ENCODE measurements at places on chromosomes 7 and 10.

GRCh38 chr10:12981570-12981969 is 19.9 kb downstream of the CCDC3 start:
- DNase-seq, result no peak

DNA sequence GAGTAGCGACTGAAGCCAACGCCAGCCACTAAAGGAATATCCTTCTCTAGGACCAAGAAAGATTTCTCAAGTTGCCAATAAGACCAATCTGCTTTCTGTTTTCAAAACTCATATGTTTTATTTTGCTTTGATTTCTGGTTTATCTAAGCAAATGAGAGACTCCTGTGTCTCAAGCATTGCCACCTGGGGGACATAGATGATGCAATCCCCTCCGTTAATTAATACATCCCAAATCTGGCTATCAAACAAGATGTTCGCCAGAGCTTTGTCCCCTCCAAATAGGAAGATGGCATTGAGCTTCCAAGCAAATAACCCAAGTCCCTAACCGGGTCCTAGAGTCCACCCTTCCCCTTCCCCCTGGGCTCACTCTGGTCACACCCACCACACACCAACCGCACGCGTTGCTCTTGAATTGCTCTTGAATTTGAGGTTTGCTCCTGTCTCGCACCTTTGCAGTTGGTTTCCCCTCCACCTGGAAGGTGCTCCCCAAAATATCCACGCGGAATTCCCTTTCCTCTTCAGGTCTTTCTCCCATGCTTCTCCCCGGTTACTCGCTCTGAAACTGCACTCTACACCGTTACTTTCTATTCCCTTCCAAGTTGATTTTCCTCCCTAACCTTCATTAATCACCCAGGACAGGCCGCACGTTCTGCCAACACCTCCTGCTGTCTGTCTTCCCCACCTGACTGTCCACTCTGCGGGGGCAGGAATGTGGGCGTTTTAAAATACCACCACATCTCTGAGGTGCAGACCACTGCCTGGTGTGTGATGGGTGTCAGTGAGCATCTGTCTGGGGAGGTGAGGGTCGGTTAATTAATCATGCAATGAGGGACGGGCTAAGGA is 64.1 kb upstream of the RNF32 start:
- no peak for DNase-seq

GRCh38 chr10:85649461-85649860 is 717.1 kb downstream of the GRID1 start:
- DNase-seq, result no peak

GRCh38 chr7:76397409-76398183 is 11.9 kb downstream of the SSC4D start:
- no peak for DNase-seq

- DNase-seq, result no peak
These were observed 44.9 kb downstream of the DPYSL4 start for GRCh38 chr10:132231656-132232022.

DNA sequence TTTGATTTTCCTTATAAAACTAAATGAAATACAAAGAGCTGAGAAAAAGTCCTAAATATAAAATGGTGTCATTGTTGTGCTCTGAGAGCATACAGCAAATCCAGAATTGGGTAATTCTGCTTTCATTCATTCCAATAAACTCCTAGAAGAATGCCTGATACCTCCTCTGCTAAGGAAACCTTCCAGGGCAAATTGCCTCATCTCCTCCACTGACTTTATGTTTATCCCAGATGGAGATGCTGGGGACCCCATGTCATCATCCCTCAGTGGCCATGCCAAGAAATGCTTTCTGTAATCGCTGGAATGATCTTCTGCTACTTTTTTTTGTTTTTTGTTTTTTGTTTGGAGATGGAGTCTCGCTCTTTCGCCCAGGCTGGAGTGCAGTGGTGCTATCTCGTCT is 119.3 kb upstream of the PRKCQ start:
- no peak for DNase-seq
